ENCODE measurements at places on chromosomes 6 and 20.

DNA sequence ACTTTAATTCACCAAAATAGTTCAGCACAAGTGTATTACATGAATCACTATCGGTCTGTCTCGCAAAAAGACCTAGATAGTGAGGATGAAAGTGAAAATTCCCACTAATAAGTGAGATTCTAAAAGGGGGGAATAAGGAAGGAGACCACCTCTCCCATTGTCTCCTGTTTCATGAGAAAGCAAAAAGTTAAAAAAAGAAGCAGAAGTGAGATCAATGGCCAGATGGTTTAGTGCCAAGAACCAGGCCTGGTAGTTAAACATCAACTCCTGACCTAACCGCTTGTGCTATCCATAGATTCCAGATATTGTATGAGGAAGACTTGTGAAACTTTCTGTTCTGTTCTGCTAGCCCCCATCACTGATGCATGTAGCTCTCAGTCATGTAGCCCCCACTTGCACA is 293.0 kb downstream of the RNGTT start:
- no peak for DNase-seq

- peak; percentile 84 for DNase-seq
These were observed 15.5 kb downstream of the SDCBP2 start for GRCh38 chr20:1313236-1313964.

GRCh38 chr6:167420177-167420576 is 95.3 kb downstream of the TTLL2 start:
- DNase-seq = no peak

DNA sequence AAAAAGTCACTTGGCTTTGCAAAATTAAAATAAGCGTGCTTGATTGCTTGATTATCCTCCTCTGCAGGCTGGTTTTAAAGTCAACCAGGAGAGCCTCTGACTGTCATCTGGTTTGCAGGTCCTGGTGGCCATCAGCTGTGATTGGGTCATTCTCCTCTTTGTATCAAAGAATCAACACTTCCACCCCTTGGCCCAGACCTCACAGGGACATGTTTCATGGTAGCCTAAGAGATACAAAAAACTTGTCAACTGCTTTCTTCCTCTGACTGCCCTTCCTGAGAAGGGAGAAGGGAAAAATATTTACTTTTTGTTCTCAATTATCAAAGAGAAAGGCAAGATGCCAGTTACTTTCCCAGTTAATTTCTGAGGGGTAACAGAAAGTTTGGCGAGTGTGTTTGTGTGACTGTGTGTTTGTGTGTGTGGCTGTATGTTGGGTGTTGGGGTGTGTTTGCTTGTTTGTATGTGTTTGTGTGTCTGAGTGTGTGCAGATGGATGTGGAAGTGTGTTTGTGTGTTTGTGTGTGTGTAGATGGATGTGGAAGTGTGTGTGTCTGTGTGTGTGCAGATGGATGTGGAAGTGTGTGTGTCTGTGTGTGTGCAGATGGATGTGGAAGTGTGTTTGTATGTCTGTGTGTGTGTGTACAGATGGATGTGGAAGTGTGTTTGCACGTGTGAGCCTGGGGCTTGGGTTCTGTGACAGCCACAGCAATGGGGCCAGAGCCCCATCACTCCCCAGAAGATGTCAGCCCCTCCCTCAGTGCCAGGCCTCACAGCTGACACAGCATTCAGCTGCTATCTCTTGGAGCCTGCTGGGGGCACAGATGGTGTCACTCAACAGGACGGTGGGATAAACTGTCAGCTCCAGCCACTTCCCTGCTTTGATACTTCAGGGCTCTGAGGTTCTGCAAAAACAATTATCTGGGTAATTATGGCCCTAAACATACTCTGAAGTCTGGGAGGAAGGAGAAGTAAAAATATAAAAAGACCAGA is 98.6 kb upstream of the RNF24 start:
- no peak for DNase-seq
